ENCODE measurements at places on chromosomes 6 and 20. TPM values are rescaled to one million over a fixed set of nuclear protein-coding genes. Genes with fewer than 3 reads are reported as not detected.

KHDC1L gene
- total RNA-seq = 1.2 TPM

RSPH9 gene
- total RNA-seq = 0.43 TPM

CBFA2T2 gene
- total RNA-seq = 36.4 TPM

NRSN1 gene
- 89.8 TPM for total RNA-seq

GRIK2 gene
- 117 TPM for total RNA-seq

PGK2 gene
- total RNA-seq = not detected

HLA-DRB1 gene
- total RNA-seq = 21.2 TPM

EEF1A2 gene
- 669 TPM for total RNA-seq
